Omental fat pad (tissue), 4 donors: ENCODE measurements at places on chromosomes 5 and 9. TPM values are rescaled to one million over a fixed set of nuclear protein-coding genes. Genes with fewer than 3 reads are reported as not detected.

DNA sequence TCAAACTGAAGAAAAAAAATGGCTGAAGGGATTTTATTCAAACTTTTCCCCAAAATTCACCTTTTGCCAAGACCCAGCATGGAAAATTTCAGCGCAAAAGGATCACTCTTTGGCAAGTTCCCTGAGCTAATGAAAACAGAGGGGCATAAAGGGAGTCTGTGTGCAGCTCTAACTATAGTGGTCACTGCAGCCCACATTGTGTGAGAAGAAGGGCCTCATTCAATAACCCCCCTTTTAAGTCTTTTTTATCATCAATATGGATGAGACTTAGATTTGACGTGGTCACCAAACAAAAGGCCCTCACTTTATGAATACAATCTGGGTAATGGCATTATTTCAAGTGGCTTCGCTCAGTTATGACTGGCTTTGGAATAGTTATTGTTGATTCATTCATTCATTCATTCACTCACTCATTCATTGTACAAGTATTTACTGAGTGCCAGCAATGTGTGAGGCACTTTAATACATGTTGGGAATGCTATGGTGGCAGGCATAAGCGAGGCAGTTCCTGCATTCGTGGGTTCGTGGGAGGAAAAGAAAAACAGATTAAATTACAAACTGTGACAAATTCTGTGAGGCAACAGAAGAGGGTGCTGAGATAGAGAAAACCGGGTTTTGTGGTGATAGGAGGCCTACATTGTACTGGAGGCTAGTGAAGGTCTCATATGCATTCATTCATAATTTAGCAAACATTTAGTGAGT lies 145.7 kb upstream of the KLF4 start:
- no peak for DNase-seq

GRCh38 chr9:136563646-136564325 lies 17.9 kb upstream of the NOTCH1 start:
- DNase-seq: no peak

GRCh38 chr5:72599519-72600370 lies 92.5 kb upstream of the ZNF366 start:
- no peak for DNase-seq

- no peak for DNase-seq
These were observed 76.6 kb downstream of the F2RL2 start for GRCh38 chr5:76546497-76547102.

DNA sequence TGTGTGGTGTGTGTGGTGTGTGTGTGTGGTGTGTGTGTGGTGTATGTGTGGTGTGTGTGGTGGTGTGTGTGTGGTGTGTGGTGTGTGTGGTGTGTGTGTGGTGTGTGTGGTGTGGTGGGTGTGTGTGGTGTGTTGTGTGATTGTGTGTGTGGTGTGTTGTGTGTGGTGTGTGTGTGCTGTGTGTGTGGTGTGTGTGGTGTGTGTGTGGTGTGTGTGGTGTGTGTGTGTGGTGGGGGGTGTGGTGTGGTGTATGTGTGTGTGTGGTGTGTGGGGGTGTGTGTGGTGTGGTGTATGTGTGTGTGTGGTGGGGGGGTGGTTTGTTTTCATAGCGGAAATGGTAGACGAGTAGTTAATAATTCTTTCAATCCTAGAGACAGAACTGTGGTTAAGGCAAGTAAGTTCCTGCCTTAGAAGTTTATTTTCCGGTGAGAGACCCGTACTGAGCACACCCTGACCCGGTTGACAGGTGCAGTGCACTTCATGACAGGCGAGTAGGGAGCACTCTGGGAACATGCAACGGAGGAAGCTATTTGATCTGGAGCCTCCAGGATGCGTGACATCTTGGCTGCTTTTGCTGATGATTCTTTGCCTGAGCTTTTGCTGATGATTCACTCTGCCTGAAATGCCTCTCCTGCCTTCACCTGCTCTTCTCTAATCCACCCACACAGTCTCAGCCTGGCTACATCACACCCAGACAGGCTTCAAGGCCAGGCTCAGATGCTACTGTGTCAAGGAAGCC lies 21.7 kb upstream of the FAT2 start:
- DNase-seq: no peak

DNA sequence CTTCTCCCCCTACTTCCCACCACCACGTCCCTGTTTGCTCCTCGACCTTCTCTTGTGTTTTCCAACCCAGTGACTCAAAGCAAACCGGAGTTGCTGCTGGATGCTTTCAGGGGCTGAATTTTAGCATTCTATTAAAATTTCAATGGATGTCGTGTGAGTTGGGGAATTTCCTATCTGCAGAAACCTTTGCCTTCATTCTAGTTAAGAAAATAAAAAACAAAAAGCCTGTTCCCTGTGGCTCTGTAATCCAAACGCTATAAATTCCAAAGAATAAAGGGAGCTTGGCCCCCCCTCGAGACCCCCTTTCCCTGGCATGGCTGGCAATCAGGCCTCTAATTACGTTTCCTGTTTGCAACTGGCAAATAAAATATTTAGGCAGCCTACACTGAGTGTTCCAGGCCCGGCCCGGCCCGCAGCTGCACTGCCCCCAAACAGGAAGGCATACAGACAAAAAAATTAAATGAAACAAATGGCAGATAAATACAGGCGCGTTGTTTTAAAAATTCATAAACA lies 139.4 kb upstream of the PPP1R26 start:
- DNase-seq: no peak

DNA sequence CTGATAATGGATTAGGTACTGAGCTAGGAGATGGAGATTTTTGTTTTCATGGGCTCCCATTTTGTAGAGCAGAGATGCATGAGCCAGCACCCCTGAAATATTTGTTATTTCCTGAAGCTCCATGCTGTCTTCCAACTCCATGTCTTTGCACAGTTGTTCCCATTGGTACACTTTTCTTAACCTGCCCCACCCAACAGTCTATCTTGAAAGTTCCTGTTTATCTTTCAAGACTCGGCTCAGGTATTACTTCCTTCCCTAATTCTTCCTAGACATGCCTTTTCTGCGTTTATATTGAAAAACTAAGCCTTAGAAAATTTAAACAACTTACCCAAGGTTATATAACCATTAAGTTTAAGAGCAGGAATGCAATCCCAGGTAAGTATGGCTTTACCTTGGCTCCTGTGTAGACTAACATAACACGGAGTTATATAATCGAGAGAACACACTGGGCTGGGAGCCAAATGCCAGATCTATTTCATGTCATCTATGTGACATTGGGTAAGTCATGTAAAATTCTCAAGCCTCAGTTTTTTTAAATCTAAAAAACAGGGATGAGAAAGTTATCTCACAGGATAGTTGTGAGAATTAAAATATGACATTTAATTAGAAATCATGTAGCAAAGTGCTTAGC lies 67.4 kb downstream of the LIX1 start:
- DNase-seq: no peak

- no peak for DNase-seq
These were observed 77.0 kb downstream of the HMHB1 start for GRCh38 chr5:143888912-143889311.

DNA sequence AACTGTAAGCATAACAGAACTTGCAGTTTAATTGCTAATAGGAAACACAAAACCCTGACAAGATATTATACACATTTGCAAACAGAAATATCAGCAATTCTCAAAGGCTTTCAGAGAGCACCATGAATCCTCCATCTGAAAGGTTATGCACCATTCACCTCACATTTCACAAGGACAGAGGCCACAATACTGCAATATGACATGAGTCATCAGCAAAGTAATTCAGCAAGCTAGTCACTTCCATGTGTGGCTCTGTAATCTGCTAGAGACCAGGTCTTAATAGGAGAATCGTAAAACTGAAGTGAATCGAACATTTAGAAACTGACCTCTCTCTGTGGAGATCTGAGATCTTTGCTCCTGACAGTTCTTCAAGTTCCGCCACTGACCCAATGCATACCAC lies 28.3 kb downstream of the IARS1 start:
- no peak for DNase-seq

DNA sequence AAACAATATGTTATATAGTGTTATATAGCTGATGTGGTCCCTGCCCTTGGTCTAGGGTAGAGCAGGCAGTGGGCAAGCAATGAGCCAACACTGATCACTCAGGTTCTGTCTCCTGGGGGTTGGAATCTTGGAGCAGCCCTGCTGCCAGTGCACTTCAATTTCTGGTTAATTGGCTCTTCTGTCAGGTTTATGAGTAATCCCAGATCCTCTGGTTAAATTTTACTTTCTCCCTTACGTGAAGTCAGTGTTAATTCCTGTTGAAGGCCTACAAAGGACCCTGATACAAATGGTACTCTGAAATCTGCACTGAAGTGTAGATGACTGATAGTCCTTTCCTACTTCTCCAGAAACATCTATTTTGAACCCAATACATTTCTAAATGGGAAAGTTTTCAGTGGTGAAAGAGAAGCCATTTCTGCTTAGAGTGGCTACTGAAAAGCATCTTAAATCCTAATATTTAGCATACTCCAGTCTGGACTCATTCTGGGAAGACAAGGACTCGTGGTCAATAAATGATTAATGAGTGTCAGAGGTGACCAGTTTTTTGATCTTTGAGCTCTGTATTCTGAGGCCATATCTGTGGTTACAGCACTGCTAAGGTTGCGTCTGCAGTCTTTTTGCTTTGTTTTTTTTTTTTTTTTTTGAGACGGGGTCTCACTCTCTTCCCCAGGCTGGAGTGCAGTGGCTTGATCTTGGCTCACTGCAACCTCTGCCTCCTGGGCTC lies 442.4 kb downstream of the KIF4B start:
- no peak for DNase-seq

GRCh38 chr9:124839612-124840299 lies 13.5 kb upstream of the WDR38 start:
- DNase-seq: no peak

DNA sequence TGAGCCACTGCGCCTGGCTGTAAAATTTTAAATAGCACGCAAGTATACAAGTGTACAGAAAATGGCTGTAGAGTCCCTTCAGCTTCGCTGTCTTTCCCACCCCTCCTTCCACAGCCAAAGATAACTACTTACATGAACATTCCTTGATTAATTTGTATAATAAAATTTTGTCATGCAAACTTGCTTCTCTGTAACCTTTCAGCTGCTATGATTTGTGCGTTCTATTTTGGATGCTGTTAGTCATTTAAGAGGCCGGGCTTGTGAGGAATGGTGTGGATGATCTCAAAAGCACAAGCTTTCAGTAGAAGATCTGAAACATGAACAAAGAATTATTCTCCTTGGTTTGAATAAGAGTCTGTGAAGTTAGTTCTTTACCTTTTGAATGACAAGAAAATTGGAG lies 115.0 kb upstream of the TLE1 start:
- no peak for DNase-seq

GRCh38 chr9:27701016-27701415 lies 127.7 kb upstream of the C9orf72 start:
- DNase-seq: no peak

Gene GFI1B
- not detected for total RNA-seq

Gene SNCAIP
- 16.5 TPM for total RNA-seq

Gene MCC
- 32.8 TPM for total RNA-seq

Gene ENTREP1
- 2.4 TPM for total RNA-seq

Gene FCN2
- 2.6 TPM for total RNA-seq

Gene HACD4
- total RNA-seq: 4.1 TPM

Gene TTC16
- total RNA-seq: not detected

Gene GFPT2
- total RNA-seq: 96.8 TPM

Gene TAF1L
- not detected for total RNA-seq
